ENCODE measurements at places on chromosomes 3 and 15.

GRCh38 chr3:149395107-149396089, 17.9 kb upstream of the TM4SF1 start:
- DNase-seq = no peak

DNA sequence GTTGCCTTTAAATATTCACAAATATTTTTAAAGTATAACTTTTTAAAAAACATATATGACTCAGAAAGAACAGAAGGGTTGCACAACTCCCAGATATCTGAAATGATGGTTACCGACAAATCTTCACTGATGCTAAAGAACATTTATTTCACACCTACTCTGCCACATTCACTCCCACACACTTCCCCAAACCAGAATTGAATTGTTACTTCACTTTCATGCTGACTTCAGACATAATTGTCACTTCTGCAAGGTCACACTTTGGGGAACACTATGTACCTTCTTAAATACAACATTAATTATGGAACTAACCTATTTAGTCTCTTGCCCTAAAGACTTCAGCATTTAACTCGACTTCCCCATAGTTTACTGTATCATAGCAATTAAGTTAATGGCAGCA, 795.1 kb downstream of the FHIT start:
- no peak for DNase-seq

DNA sequence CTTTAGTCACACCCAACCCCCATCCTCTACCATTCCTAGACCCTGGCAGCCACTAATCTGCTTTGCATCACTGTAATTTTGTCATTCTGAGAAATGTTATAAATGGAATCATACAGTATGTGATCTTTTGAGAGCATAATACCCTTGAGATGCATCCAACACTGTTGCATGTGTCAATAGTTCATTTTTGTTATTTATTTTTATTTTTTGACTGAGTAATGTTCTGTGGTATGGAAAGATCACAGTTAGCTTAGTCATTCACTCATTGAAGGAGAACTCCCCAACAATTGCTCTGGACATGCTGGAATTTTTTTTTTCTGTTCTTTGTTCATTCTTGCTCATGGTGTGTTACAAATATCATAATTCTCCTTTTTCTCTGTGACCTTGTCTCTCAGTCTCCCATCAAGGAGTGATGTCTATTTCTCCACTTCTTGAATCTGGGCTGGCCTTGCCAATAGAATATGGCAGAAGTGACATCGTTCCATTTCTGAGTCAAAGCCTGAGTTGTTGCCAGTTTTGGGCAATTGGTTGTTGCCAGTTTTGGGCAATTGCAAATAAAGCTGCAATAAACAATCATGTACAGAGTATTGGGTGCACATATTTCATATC, 6.8 kb upstream of the ADPGK start:
- no peak for DNase-seq

DNA sequence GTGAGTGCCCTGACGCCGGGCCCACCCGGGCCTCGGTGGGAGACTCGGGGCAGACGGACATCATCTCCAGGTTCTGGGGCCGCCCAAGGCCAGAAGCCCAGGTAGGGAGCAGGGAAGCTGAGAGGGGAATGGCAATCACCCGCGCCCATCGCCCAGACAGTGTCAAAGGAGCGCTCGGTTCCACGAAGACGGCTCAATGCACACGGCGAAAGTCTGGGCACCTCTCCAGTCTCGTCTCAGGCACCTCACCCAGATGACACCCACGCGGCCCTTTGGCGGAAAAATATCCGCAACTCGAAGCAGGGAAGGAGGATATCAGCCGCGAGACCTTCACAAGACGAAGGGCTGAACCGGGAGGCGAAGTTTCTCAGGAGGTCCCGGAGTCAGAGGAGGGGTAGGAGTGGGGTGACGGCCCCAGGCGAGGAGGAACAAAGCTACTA, 916 bp downstream of the IL17RD start:
- no peak for DNase-seq

DNA sequence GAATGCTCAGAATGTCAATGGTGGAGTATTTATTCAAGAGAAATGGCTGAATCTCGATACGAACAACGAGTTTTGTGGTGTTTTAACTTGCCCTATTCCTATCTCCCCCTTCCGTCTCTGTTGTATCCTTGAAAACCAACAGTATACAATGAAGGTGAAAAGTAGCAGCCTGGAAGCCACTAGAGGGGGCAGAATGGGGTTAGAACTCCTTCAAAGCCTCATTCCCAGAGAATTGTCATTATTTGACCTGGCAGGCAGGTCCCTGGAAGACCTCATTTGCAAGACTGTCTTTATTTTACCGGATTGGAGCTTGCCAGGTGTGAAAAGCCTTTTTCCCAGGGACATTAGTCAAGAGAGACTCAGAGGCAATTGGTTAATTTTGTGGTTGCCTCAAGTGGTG, 139.4 kb downstream of the LRRC28 start:
- no peak for DNase-seq

DNA sequence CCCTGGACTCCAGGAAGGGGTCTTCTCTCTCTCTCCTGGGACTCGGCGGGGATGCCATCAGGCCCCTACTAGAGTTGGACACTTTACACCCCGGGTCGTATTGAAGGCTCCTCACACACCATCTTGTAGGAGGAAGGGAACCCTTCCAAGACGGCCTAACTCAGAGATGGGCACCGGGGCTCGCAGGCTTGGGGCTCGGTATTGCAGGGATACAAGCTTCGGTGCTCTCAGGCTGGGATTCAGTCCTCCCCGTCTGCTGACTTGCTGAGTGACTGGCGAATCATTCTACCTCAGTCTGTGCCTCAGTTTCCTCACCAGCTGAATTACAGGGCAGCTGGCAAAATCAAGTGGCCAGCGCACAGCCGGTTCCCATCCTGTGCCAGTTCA, 419 bp upstream of the CALML4 start:
- no peak for DNase-seq

- DNase-seq = no peak
Measured at GRCh38 chr3:186166036-186166435, 57.1 kb upstream of the ETV5 start.

GRCh38 chr3:126569390-126569975, 10.8 kb upstream of the C3orf22 start:
- no peak for DNase-seq

DNA sequence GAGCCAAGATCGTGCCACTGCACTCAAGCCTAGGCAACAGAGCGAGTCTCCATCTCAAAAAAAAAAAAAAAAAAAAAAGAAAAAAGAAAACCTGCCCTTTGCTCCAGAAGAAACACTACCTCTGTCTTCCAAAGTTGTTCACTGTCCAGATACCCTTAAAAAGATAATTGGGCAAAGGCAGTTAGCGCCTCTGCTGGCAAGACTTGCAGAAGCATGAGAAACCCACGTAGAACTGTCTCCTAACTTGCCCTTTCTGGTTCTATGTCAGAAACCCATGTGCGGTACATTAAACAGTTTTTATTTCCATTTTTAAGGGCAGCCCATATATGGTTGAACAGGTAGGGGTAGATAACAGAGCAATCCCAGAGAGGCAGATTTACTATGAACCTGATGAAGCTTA, 1026.4 kb downstream of the ROBO2 start:
- no peak for DNase-seq

- DNase-seq = no peak
Measured at GRCh38 chr3:67710396-67710795, 56.0 kb upstream of the SUCLG2 start.

- DNase-seq = no peak
Measured at GRCh38 chr3:187551416-187551815, 118.8 kb downstream of the SST start.

GRCh38 chr3:107430214-107430995, 53.2 kb downstream of the CCDC54 start:
- DNase-seq = no peak

DNA sequence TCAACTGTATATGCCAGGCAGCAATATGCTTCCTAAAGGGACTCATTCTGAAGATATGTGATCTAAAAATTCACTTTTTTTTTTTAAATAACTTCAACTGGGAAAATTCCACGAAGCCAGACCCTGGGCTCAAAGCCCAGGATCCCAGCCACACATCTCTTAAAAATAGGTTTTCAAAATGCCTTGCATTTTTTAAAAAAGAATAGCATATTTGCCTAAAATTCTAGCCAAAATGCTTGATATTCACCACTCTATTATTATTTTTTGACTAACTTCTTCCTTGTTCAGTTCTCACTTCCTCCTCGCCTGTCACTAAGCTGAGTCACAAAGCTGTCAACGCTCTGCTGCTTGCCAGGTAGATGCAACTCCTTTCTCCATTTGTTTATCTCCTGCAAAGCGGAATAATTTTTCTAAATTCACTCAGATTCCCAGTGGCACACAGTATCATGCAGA, 28.0 kb upstream of the VGLL4 start:
- DNase-seq = no peak

DNA sequence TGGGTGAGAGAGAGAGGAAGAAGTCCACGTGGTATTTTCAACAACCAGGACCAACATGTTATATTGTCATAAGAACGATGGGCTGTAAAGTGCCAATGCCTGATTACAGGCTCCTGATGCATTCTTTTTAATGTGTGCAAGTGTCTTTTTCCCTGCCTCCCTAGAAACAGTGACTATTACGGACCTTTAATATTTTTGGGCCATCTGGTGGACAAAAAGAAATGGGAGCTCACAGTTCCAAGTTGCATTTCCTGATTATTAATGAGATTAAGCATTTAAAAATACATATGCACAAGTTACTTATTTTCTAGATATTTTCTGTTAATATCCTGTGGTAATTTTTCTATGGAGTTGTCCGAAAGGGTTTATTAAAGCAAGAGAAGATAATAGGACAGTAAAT, 530.2 kb downstream of the NR2F2 start:
- DNase-seq = no peak

All from stimulated activated CD4-positive, alpha-beta T cell treated with anti-CD3 and anti-CD28 coated beads, TNF-alpha, amount 100 ng/mL, for 24 hours (primary cell).